Bronchial epithelial cell (primary cell): ENCODE measurements at places on chromosomes 4 and X.
A peak's percentile ranks its signal among the peaks of the same experiment; 100 is the strongest.

- DNase-seq = no peak
These were observed 127.5 kb downstream of the DCK start for GRCh38 chr4:71120831-71121524.

- no peak for DNase-seq
These were observed 86.3 kb upstream of the PRPS1 start for GRCh38 chrX:107542040-107542439.

DNA sequence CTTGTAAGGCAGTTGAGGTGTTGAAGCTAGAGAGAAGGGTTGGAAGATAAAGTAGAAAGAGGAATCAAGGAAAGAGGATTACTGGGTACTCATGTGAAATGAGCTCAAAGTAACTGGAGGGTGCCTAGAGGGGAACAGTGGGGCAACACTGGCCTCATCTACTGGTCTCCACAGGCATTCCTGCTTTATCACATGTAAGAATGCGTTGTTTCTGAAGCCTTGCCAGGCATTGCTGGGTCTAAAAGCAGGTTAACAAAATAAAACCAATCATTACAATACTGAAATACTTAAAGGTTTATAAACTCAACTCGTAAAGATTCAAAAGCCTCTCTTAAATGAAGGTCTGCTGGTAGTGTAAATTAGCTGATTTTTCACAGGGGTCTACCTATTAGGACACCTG lies 96.0 kb downstream of the FANCB start:
- no peak for DNase-seq

- DNase-seq = no peak
These were observed 412.1 kb upstream of the GRIA3 start for GRCh38 chrX:122771933-122772332.

DNA sequence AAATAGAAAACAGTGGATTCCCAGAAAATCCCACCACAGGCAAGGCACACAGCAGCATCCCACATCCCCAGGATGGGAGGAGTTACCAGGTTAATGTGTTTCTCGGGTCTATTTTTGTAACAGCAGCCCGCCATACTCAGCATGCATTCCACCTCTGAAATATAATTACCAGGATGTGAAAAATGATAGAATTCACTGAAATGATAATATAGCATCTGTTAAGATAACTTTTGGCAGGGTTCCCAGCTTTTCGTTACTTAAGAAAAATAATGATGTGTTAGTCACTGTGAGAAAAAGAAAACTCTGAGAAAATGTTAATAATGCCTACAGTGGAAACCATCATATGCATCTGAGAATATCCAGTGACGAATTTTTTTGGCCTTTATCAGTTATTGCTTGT lies 87.1 kb downstream of the VCX2 start:
- peak; percentile 47 for DNase-seq

DNA sequence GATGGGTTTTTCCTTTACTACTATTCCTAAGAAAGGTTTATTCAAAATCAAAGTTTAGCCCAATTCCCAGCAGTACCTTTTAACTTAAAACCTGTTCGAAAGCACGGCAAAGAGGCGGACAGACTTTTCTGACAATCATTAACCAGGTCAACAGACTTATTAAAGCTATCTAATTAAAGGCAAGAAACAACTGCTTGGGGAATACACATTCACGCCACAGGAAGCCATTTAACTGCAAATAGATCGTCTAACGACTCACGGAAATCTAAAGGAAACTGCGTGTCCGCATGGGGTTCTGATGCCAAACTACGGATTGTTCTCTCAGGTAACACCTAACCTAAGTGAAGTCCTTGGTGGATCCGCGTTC lies 663 bp upstream of the USP53 start:
- no peak for DNase-seq

DNA sequence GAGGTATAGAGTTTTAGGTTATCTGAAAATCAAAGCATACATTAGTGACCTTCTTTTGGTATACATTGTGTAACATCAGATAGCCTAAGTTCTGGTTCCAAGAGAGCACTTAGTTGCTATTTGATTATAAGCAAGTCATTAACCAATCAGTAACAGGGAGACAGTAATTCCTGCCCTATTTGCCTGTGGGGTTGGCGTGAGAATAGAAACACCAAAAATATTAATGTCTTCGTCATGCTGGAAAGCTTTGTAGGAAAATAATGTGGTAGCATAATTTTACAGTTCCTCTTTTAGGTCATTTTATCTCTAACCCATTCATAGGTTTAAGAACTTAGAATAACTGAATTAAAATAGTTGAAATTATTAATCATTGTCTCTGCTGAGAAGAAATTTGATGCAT lies 37.8 kb downstream of the NPNT start:
- DNase-seq = no peak

DNA sequence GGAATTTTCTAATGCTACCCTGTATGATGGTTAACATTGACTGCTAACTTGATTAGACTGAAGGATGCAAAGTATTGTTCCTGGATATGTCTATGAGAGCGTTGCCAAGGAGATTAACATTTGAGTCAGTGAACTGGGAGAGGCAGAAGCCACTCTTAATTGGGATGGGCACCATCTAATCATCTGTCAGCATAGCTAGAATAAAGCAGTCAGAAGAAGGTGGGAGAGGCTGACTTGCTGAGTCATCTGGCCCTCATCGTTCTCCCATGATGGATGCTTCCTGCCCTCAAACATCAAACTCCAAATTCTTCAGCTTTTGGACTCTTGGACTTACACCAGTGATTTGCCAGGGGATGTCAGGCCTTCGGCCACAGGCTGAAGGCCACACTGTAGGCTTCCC lies 878.5 kb downstream of the PCDH7 start:
- no peak for DNase-seq

GRCh38 chrX:121496966-121497365 lies 449.6 kb downstream of the GLUD2 start:
- DNase-seq = no peak

GRCh38 chrX:13130816-13131215 lies 86.4 kb upstream of the FAM9C start:
- DNase-seq = no peak

DNA sequence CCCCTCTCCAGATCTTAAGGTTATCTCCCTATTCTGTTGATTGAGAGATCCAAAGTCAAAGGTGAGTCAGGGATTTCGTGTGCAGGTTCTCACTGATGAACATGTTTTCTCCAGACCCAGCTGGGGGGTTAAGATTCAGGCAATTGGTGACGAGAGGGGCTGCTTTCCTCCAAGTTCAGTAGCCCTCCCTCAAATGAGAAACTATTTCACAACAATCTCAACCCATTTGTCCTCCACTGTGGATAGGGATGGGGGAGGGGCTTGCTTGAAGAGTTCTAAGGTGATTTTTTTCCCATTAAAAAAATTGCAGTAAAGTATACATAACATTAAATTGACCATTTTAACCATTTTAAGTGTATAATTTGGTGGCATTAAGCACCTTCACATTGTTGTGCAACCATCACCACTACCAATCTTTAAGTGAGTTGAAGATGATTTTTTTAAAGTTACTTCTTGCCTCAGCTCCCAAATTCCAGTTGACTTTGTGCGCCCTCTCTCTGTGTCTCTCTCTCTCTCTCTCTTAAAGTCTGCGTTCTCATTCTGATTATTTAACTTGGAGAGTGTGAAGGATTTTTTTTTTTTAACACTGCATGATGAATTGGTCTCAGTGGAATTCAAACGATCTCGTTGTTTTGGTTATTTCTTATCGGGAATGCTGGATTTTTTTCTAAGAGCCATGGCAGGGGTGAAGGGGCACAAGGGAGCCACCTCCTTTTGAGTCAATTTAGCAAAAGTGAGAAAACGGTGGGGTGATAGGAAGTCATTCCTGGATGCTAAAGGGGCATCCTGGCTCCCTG lies 175.9 kb downstream of the SHROOM3 start:
- DNase-seq = peak; percentile 32

DNA sequence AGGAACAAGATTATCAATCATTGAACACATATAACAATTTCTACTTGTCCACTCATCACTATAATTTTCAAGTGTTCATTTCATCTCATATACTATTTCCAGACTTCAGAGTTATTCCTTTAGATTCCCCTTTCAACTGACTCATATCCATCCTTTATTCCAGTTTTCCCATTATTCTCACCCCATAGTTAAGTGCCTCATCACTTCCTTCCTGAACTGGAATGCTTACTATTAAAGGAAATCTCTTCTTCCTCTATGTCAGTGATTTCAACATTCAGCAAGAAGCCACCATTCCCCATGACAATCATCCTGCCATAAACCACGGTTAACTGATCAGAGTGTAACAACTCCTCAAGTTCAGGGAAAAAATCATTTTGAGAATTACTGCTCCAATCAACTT lies 198.9 kb downstream of the FBXO8 start:
- peak; percentile 14 for DNase-seq

GRCh38 chr4:157964463-157964862 lies 208.4 kb downstream of the GASK1B start:
- DNase-seq = no peak

DNA sequence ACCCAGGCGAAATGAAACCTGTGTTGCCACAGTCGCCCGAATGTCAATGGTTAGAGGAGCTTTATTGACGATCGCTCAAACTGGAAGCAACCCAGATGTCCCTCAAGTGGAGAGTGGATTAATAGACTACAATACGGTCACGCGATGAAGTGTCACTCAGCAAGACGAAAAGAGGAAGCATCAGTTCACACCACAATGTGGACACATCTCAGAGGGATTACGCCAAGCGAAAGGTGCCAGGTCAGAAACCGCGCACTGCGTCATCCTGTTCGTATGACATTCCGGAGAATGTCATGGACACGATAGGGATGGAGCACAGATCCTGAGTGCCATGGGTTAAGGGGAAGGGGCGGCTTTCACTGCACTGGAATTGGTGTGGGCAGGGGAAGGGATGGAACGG lies 111.7 kb downstream of the HMX1 start:
- DNase-seq = no peak

- no peak for DNase-seq
These were observed 1.8 kb downstream of the IQSEC2 start for GRCh38 chrX:53279296-53280237.

DNA sequence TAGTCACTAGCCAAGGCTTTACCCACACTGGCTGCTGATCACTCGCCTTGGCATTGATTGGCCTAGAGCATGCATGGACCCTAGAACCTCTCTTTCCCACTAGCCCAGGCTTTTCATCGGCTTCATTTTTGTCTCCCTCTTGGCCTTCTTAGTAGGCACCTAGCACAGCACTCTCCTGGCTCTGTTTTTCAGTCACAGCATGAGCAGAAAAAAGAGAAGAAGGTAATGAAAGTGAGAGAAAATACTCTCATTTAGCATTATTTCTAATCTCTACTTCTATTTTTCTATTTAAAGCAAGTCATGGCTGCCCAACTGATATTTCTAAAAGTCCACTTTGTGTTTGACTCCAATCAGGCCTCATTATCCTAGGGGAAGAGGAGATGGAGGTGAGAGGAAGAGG lies 267.2 kb downstream of the FBXO8 start:
- no peak for DNase-seq

DNA sequence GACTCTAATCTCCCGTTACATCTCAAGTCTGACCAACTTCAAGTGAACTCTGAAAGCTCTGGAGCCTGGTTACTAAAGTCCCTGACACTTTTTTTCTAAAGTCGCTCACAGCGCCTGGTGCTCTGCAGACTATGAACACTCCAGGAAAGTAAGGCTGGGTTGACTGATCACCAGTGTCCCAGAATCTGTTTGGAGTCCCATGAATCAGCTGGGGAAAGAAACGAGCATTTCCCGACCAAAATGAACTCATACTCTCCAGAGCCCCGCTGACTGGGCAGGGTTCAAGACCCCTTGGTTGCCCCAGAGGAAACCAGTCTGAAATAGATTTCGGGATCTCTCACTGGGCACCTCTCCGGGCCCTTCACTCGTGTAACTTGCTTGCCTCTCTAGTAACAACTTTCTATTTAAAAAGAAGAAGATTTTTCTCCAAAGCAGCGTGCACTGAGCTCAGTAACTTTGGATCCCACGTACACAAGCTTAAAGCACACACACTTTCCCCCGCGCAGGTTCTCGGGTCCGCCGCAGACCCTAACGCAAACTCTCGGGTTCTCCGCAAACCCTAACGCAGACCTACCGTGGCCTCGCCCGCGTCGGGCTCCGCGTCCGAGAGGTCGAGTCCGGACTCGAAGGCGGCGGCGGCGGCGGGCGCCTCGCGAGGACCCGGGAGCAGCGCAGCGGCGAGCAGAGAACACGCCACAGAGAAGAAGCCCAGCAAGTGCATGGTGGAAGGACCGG lies 964 bp downstream of the VEGFC start:
- peak; percentile 39 for DNase-seq

DNA sequence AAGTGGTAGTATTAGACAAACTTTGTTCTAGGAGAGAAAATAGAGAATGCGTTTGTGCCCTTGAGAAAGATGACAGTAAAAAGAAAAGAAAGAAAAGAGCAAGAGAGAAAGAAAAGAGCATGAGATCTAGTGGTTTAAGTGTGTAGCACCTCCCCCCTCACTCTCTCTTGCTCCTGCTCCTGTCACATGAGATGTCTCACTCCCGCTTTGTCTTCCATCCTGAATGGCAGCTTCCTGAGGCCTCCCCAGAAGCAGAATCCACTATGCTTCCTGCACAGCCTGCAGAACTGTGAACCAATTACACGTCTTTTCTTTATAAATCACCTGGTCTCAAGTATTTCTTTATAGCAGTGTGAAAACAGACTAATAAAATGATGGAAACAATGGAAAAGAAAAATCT lies 499.6 kb downstream of the ACTRT1 start:
- no peak for DNase-seq

DNA sequence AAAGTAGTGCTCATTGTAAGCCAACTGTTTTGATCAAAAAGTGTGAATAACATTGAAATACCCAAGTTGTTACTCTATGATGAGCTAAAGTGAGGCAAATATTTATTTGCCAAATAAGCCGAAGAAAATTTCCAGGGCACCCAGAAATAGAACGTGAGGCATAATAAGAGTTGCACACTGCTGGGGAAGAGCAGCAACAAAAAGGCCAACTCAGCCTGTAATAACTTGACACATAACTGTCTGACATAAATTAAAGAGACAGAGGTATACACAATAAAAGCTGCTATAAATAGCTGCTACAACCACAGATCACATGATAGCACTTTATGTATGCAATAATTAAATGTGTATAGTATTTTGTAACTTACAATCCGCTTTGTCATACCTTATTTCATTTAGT lies 2.0 kb upstream of the ABCB7 start:
- no peak for DNase-seq

DNA sequence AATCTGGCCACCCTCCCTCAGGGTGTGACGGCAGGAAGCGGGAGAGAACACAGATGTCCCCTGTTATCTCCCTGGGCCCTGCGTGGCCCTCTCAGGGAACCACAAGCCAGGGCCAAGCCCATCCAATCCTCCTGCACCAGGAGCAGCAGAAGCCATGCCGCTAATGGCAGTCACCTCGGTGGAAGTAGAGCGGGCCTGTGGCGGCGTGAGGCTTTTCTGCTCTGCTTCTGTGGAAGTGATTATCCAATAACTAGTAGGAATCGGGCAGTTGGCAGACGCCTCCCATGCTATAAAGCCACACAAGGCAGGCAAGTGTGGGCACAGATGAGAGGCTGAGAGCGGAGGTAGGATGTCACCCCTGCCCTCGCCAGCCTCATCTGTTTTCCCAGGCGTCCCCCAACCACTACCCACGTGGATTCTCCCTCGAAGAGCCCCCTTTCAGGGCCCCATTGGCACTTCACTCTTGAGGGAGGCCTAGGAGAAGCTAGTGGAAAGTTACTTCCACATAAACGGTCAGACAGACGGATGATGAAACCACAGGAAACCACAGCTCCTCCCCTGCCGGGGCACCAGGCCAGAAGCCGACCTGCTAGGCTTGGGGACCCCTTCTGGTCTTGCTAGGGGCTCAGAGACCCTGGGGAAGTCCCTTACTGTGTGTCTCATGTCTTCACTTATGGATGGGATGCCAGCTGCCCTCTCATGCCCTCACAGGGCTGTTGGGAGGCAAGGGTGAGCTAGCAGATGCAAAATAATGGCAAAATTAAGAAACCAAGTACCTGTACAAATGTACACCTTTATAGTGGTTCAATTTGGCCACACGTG lies 18.8 kb upstream of the TMSB4X start:
- peak; percentile 66 for DNase-seq
